ENCODE measurements at places on chromosomes 16 and 17.

DNA sequence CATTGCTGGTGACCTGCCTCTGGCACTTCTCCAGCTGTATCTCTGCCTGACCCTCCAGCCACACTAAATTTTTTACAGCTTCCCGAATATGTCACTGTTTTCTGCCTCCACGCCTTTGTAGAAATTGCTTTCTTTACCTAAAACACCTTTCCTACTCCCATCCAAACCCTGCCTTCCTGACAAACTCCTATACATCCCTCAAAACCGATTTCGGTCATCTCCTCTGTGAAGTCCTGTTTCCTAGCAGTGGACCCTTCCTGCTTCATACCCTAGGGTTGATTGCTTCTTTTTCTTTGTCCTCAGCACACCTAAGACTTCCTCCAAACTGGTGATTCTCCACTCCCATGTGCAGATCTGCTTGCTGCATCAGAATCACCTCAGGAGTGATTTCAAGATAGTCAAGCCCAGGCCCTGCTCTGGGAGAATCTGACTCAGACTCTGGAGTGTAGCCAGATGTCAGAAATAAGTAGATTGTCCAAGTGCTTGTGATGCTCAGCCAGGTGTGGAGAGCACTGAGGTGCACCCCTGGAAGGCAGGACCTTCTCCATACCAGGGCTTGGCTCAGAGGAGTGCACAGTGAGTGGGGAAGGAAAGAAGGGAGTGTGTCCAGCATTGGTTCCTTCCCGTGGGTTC, 184.2 kb downstream of the COPRS start:
- no peak for DNase-seq

DNA sequence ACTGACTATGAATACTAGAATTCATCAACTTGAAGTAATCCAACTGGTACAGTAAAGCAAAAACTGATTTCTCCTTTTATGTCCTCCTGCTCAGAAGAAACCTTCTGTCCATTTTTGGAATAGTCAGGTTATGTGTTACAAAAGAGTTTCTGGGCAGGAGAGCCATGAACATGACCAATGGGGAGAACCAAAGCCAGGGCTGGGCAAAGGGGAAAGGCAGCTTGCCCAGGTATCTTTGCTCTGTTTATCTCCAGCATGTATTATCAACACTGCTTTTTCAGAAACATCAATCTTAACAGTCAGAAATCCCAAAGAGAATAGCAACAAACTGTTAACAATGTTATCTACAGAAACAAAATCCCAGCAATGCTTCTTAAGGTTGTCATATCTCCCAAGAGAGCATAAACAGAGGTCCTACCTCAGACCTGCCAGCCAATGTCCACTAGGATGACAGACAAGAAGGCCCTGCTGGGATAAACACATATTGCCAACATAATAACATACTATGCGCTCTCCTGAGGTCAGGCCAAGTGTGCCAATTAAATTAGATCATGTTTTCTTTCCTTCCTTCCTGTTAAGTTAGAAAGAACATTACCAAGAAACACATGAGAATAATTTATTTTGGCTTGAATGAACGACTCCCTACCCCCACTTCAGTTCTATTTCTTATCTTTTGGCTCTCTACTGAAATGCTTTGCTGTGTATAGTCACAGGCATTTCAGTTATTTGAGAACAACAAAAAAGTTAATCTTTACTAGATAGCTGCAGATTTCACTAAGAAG, 28.0 kb downstream of the BLMH start:
- DNase-seq, result no peak

GRCh38 chr17:3690094-3690715, 5.8 kb downstream of the P2RX5 start:
- DNase-seq, result no peak

DNA sequence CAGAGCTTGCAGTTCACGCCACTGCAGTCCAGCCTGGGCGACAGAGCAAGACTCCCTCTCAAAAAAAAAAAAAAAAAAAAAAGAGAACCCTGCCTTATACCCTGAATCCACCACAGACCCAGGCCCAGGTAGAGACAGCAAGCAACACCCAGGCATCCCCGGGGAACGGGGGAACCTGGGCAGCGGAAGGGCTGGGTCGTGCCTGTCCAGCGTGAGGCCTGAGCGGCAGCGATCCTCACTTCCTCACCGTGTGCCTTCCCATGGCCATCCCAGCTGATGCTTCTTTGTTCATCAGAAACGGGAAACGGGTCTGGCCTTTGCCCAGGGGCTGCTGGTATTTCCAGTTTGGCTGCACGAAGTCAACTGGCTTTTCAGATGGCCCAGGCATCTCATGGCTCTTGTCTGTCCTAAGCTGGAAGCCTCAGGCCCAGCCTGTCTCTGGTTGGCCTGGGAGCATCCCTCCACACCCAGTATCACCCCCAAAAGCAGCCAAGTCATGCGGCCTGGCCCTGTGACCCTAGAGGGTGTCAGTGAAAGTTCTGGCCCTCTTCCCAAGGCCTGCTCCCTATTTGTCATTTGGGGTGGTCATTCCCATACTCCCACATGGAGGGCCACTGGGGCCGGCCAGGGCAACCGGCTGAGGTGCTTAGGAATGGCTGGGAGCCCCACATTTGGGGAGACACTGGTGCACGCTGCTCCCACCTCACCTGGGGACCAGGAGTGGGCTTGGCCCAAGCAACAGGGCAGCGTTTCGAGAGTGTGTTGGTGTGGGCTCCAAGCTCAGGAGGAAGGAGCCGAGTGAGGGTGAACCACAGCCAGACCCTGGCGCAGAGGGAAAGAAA, 20.1 kb downstream of the FAM83G start:
- no peak for DNase-seq

DNA sequence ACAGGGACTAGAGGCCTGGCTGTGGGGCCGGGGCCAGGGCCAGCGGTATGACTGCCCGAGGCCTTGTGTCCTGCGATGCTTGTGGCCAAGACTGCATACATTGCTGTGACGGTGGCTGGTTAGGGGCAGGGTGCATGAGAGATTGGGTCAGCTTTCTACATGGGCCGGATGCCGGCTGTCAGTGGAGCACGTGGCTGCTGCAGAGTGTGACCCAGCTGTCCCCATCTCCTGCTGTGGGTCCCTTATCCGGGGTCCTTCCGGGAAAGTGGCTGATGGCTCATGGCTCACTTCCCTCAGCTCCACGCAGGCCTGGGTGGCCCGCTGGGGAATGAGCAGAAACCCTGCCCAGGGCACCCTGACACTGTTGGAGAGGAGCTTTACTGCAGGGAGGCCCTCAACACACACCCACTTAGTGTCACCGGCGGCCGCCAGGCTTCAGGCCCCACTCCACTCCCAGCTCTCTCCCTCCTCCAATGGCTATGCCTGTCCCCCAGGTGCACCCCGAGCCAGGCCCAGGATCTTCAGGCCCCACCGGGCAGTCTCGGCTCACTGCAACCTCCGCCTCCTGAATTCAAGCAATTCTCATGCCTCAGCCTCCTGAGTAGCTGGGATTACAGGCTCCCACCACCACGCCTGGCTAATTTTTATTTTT, 808 bp upstream of the RGS11 start:
- no peak for DNase-seq

- no peak for DNase-seq
Observed at GRCh38 chr17:14886200-14886739, 378.9 kb downstream of the PMP22 start.

DNA sequence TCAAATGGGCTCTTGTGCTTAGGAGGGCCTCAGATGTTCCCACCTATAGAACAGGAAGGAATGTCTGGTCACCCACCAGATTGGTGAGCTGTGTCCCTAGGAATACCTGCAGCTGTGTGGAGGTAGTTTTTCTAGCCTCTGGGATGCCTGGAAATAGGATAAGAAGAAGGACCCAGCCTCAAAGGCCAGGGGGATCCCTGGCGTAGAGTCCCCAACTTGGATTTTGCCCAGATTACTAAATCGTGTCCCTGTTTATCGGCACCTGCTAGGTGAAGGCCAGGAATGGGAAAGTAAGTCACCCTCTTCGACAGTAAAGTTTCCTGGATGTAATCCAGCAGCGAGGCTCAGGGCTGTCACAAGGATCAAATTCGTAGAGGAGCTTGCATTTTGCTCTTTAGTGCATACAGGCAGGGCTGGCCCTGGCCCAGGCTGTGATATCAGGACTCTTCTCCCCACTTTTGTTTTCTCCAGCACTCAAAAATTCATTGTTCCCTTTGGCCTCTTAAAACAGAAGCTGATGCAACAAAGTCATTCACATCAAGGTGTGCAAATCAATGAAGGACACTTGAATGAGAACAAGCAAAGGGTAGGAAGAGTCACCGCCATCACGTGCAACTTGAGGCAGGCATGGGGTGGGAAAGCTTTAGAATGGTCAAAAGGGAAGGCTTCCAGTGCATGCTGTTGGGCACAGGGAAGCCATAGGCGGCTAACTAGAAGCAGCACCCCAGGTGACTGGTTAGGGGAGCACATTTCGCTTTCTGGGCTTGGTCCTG, 7.5 kb downstream of the SLC13A2 start:
- no peak for DNase-seq

- DNase-seq, result no peak
Observed at GRCh38 chr16:23554536-23554935, 2.6 kb downstream of the EARS2 start.

- no peak for DNase-seq
Observed at GRCh38 chr16:78969721-78970120, 630.8 kb downstream of the MAF start.

GRCh38 chr16:1826691-1827573, at the start of the genes FAHD1 and HAGH:
Gene FAHD1 (plus strand): TSS chr16:1827206. CDS start chr16:1827239, 33 bp downstream.
Gene HAGH (minus strand): TSS chr16:1826825. CDS start chr16:1826787, 38 bp downstream.
- peak; percentile 95 for DNase-seq

GRCh38 chr16:84220851-84221250, 19.0 kb downstream of the KCNG4 start:
- no peak for DNase-seq

- DNase-seq, result no peak
Observed at GRCh38 chr16:75732871-75733270, 6.6 kb upstream of the CPHXL start.

GRCh38 chr17:79141578-79142355, 67.1 kb downstream of the ENGASE start:
- DNase-seq, result no peak

DNA sequence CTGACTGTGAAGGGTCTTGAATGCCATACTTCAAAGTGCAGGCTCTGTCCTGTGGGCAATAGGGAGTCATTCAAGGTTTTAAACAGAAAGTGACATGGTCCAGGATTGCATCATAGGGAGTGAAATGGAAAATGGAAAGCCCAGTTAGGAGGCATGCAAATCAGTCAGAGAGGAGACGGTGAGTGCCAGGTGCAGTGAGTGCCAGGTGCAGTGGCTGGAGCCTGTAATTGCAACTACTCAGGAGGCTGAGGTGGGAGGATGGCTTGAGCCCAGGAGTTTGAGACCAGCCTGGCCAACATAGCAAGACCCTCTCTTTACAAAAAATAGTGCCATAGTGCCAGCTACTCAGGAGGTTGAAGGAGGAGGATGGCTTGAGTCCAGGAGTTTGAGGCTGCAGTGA, 35.2 kb upstream of the SIAH1 start:
- DNase-seq, result no peak

DNA sequence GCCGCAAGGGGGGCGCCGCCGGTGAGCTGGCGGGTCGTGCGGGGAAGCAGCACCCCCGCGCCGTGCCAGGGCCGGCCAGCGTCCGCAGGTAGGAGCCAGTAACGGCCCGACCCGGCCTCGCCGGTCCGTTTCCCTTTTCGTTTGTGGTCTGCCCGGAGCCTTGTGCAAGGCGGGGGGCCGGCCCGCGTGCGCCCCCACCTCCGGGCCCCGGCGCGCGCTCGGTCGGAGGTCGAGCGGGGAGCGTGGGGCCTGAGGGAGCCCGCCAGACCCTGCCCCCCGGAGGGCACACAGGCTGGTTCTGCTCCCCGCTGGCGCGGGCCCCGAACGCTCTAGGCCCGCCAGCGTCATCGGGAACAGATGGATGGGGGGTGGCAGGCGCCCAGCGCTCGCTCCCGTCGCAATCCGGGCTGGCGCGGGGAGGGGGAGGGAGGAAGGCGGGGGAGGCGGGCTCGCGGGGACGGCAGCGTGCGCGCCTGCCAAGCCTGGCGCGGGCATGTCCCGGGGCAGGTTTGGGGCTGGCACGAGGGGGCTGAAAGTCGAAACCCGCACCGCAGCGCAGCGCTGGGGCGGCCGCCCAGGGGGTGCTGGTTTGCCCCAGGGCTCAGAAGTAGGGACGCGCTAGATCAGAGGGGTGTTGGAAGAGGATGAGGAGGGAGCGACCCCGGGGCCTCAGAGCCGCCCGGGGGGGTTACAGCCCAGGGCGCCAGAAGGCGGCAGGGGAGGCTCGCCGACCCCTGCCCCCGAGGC, 1.5 kb upstream of the GSE1 start:
- no peak for DNase-seq

GRCh38 chr16:21708533-21709115, 44.9 kb downstream of the OTOA start:
- no peak for DNase-seq

GRCh38 chr16:84103678-84104077, 13.1 kb downstream of the MBTPS1 start:
- DNase-seq, result no peak

GRCh38 chr17:65041518-65041917, 15.0 kb downstream of the GNA13 start:
- no peak for DNase-seq

GRCh38 chr17:77840513-77841165, 117.9 kb upstream of the TNRC6C start:
- DNase-seq, result no peak

DNA sequence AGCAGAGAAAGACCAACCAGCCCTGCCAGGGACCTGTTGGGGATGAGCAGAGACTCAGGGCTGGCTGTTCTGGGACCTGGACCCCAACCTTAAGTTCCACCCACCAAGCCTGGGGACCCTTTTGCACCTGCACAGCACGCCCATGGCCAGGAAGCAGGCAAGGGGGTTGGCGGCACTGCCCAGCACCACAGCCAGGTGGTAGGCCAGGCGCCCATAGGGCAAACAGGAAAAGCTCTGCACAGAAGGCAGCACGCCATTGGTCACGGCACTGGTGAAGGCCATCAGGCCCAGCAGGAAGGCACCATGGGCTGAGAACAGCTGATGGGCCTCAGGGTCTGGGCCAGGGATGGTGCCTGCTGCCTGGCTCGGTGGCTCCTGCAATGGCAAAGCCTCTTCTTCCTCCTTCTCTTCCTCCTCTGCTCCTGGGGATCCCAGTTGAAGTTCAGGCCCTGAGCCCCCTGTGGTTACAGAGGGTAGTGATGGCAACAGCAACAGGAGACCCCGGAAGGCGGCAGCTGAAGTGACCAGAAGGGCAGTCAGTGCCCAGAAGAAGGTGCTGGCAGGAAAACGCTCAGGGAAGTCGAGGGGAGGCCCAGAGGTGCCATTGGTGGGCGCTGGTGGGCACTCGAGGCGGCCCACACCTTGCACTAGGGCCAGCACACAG, 1.7 kb downstream of the SLC52A1 start:
- no peak for DNase-seq

DNA sequence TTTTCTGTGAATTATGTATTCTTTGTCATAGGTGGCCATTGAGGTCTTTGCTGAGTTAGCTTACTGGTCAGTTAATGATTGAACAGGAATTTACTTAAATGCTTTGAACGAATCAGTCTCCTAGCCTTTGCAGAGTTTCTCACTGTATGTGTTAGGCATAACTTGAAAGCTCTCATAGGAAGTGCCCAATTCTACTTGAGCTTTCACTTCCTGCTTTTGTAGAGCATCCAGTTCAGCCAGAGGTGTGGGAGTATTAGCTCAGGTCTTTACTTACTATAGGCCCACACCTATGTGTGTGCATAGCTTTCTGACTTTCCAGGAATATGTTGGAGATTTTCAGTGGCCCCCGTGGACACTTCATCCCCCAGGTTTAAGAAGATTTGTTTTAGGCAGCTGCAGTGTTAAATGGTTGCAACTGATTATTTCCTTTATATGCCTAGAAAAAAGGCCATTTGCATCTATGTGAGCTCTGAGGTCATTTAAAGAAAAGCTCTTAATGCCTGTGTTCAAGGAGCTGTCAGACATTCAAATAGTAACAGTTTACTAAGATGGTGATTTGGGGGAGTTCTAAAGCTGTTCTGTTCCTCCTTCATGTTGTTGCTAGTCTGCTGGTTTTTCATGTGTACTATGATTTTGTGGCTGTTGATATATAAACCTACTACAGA, 62.3 kb downstream of the PHKB start:
- no peak for DNase-seq

Measured in cortex of kidney (tissue), 1 donor.